ENCODE measurements at places on chromosomes 1 and 21.

GRCh38 chr1:215786997-215787396 lies 219.9 kb downstream of the KCTD3 start:
- no peak for DNase-seq

DNA sequence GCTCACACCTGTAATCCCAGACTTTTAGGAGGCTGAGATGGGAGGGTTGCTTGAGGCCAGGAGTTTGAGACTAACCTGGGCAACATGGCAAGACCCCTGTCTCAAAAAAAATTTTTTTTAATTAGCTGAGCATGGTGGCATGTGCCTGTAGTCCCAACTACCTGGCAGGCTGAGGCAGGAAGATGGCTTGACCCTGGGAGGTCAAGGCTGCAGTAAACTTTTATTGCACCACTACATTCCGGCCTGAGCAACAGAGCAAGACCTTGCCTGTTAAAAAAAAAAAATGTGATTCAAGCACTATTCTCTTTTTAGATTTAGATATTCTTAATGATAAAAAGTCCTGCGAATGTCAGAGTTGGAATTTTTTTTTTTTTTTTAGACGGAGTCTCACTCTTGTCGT lies 102.5 kb upstream of the L1TD1 start:
- DNase-seq, result no peak

DNA sequence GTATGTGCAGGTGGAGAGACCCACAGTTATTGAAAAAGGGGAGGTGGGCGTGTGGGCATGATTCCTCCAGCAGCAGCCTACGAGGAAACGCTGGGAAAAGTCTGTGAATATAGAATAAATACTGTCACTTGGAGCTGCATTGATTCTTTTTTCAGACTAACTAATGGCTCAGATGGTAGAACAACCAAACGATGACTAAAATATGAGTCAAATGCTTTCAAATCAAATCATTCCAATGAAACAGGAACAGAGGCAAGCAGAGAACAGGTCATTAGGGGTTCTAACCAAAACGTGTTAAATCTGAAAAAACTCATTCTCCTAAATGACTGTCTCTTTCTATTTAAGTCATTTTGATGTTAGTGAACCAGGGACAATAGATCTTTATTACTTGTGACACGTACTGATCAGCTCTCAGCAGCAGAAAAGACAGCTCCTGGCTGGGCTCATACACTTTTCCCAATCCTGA lies 35.1 kb upstream of the SEC16B start:
- no peak for DNase-seq

DNA sequence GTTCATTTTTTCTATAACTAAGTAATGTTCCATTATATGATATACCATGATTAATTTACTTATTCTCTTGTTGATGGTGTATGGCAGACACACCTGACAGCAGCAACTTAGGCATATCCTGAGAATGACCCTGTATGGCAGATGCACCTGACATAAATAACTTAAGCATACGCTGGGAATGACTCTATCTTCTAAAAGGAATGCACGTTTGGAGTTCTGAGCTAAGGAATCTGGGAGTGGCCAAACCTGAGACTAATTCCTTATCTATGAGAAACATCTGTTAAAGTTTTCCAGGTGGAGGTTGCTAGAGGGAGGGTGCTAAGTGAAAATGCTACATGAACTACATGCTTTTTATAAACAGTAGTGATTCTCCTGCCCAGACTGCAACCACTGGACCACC lies 96.7 kb upstream of the RGS18 start:
- no peak for DNase-seq

DNA sequence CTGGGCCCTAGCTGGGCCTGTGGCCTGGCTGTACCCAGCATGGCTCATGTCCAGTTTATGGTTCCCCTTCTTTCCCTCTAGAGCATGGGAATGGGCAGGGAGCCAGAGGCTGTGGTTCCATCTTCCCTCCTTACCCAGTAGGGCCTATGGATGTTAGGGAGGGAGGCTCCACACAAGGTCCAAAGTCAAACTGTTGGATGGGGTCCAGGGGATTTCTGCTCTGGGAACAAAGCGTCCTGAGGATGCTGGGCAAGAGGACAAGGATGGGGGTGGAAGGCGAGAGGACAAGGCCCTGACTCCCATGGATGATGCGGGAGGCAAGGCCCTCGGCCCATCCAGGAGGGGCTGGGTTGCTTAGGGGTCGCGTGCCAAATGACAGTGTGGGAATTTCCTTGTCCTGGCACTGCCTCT lies 17.3 kb downstream of the CSF1 start:
- DNase-seq, result peak; percentile 56

- DNase-seq, result no peak
Observed at GRCh38 chr21:42988236-42988965, 14.0 kb downstream of the PKNOX1 start.

DNA sequence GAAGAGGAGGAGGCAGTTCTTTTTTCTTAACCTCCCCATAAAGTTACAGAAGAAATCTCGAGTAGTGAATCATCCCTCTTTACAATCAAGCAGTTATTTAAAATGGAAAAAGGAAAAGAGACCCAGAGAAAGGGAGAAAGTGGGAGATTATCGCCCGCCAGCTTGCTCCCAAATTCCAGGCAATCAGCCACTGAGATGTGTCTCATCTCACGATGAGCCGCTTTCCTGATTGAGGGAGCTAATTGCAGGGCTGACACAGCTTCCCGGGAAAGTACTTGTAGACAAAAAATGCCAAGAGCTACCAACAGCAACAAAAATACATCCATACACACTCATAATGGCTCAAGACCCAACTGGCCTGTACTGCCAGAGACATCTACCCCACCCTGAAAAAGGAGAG lies 191.6 kb upstream of the ZC3H12A start:
- DNase-seq, result no peak

DNA sequence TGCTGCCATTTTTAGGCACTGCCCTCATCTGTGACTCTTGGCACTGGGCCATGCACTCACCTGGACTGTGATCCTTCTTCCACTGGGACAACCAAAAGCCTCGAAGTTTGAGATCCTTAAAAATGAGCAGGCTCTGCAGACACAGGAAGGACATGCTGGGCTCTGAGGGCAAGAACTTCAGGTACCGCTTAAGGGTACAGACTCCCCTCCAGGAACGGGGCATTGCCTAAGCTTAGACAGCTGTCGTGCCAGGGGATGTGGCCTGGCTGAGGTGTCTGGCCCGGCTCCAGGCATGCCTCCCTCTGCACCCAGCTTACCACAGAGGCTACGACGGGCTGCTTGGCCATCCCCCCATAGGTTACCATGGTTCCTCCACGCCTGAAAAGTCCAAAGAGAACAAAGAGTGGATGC lies 14.2 kb upstream of the SRSF4 start:
- no peak for DNase-seq

DNA sequence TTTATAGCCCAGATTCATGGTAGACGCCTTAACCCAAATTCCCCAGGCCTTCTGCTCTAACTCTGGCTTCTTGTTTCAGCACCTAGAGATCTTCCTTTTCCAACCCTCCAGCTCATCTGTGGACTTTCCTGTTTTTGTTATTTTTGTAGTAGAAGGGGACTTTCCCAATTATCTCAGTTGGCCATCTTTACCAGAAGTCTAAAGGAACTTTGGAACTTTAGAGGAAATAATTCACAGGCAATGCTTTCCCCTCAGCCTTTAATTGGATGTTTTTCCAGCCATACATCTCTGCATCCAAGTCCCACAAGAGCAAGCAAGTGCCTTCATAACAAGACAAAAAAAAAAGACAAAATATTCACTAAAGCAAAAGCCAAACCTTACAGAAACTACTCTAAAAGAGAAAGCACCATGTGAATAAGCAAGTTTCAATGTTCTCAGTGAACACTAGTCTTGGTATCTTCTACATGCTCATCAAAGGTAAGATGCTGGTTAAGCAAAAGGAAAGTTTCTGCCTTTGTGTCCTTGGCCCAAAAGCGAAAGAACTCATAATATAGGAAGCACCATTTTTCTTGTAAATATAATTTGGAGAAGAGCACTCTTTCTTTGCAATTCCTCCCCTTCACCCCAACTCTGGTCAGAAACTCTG lies 377.3 kb downstream of the SETD4 start:
- DNase-seq, result no peak

GRCh38 chr1:90400131-90400530 lies 317.0 kb downstream of the BARHL2 start:
- DNase-seq, result no peak

- DNase-seq, result no peak
Observed at GRCh38 chr1:92901699-92902405, 59.4 kb downstream of the DIPK1A start.

DNA sequence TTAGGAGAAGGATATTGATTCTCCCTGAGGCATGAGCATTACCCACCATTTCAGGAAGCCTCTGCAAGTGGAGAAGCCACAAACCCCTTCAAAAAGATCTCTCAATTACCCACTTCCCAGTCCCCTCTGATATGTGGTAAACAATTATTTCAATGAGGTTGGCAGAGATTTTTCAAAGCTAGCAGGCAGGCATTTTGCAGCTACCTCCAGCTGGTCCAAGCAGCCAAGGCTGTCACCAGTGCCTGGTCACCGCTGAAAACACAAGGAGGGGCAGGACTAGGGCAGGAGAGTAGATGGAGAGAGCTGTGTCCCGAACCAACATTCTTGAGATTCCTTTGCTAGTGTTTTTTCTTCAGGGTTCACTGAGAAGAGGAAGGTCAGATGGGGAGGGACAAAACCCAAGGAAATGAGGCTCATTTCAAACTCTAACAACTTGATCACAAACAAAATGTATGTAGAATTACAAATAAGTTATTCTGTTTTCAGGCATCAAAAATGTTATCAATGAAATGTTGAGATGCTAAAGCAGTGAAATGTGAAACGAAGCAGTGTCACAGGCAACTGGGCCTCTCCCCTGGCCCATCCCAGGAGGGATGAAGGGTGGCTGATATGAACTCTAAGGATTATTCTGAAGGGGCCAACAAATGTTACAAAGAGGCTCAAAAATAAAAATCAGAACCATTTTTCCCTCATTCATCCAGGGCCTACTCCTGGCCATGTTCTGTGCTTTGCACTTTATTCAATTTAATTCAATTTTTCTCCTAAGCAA lies 22.3 kb downstream of the APP start:
- no peak for DNase-seq

DNA sequence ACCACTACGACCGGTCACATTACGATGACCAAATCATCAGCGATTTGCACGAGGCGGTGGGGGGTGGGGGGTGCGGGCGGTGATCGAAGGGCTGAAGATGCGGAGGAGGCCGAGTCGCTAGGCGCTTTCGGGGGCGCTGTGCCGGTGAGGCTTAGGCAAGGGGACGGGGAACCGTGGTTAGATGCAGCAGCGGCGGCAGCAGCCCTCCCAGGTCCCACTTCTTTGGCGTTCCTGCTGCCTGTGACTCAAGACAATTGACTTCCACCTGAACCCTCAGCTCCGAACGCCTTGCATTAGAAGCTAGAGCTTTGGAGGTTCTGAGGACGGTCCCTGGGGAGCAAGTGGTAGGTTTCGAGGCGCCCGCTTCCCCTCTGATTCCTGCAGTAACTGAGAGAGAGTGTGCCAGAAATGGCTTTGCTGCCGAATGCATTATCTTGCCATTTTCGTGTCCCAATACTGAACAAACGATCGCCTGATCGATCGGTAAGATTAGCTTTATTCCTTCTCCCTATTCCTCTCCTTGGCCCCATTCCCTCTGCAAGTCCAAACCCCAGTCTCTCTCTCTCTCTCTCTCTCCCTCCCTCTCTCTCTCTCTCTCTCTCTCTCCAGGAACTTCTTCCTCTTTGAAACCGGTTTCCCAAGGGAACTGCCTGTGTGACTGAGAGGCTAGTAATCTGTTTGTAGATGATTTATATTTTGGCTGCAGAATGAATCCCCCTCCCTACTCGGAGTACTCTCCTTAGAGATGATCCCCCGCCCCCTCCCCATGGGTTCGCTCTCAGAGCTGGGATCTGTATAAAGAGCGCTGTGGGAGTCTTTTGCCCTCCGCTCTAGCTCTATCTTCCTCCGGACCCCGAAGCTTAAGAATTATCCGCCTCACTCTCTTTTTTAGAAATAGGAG lies 735 bp upstream of the BRINP3 start:
- DNase-seq, result peak; percentile 12

- DNase-seq, result no peak
Observed at GRCh38 chr1:160069460-160070231, at the start of gene KCNJ10. Gene KCNJ10 (minus strand): TSS chr1:160070160. CDS start chr1:160042532, 27,628 bp downstream.

DNA sequence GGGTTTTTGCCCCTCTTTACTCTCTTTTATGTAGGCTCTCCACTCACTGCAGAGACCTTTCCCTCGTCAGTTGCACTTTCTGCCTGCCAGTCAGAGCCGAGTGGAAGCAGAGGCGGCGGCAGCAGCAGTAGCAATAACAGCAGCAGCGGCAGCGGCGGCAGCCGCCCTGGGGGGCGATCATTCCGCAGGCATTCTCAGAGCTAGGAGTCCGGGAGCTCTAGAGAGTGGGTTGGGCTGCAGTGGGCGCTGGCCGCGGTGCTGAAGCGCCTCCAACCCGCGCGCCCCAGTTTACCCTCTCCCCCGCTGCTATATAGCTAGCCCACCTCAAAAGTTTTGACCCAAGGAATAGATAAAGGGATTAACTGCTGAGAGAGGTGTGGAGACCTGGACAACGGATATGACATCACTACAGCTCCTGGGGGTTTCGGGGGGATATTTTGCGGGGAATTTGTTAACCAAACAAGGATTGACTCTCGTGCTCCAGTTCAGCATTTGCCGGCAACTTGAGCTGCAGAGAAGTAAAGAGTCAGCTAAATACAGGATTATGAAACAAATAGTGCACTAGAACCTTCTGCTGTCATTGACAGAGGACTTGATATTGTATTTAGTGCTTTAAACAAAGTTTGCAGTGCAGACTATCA lies at the start of gene OLFM3:
OLFM3 (minus strand) TSS at position 102 of the 641 bp plus-strand sequence.
- DNase-seq, result no peak

DNA sequence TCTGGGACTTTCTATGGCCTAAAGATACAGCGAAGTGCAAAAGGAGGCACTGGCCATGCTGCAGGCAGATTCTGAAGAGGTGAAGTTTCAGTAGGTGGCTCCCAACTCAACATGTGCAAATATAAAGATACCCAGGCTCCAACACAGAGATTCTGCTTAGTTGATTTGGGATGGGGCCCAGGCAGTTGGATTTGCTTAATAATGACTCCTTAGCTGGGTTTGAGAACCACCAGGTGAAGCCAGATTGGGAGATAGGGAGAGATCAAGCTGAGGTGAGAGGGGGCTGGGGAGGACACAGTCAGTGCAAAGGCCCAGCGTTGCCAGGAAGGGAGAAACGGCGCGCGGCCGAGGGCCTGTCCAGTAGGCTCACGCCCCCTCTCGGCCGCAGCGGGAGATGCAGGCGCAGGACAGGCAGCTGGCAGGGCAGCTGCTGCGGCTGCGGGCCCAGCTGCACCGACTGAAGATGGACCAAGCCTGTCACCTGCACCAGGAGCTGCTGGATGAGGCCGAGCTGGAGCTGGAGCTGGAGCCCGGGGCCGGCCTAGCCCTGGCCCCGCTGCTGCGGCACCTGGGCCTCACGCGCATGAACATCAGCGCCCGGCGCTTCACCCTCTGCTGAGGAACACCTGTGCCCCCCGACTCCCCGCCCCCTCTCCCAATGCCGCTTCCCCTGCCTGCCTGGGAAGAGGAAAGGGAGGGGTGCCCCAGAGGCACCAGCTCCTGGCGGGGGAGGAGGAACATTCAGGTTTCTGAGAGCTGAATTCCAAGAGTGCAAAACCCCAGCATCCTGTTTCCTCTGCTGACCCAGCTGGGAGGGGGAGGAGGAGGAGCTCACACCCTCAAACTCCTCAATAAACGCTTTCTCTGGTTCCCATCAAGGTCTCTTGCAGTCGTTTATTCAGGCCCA lies 1.2 kb downstream of the FAM167B start:
- DNase-seq, result peak; percentile 69

GRCh38 chr1:221983444-221983843 lies 241.6 kb upstream of the DUSP10 start:
- DNase-seq, result no peak

- no peak for DNase-seq
Observed at GRCh38 chr1:56394298-56394697, 185.1 kb downstream of the PLPP3 start.

GRCh38 chr1:41576206-41576605 lies 91.7 kb upstream of the EDN2 start:
- no peak for DNase-seq

GRCh38 chr1:209277662-209278061 lies 305.9 kb upstream of the CAMK1G start:
- DNase-seq, result no peak
